Nasal cavity respiratory epithelium epithelial cell of viscerocranial mucosa (primary cell): ENCODE measurements at places on chromosomes 3 and 15. TPM values are rescaled to one million over a fixed set of nuclear protein-coding genes. Genes with fewer than 3 reads are reported as not detected.

The SLCO3A1 gene
- 5.1 and 8.8 TPM in 2 replicates for total RNA-seq

The ISL2 gene
- total RNA-seq = 0.14 and 0.68 TPM in 2 replicates

The KBTBD13 gene
- total RNA-seq = not detected in 2 replicates

The ARPIN gene
- 5.1 and 18.2 TPM in 2 replicates for total RNA-seq

The CPNE4 gene
- under 0.01 and 0.28 TPM in 2 replicates for total RNA-seq

The IQGAP1 gene
- total RNA-seq = 315 and 505 TPM in 2 replicates

The KLHL40 gene
- total RNA-seq = not detected in 2 replicates

The ESYT3 gene
- 0.64 and 7.5 TPM in 2 replicates for total RNA-seq

The BFSP2 gene
- total RNA-seq = not detected in 2 replicates

The CSK gene
- total RNA-seq = 32.8 and 96.9 TPM in 2 replicates

The ALCAM gene
- 178 and 349 TPM in 2 replicates for total RNA-seq

The PDZRN3 gene
- 0.21 and 0.34 TPM in 2 replicates for total RNA-seq
